ENCODE measurements at places on chromosomes 6 and 20.
A peak's percentile ranks its signal among the peaks of the same experiment; 100 is the strongest.

GRCh38 chr20:10986586-10986985 is 312.8 kb upstream of the JAG1 start:
- DNase-seq, result no peak

GRCh38 chr20:63947638-63948456 is 8.4 kb downstream of the UCKL1 start:
- DNase-seq, result no peak

- no peak for DNase-seq
Measured at GRCh38 chr6:74872754-74873476, 332.9 kb downstream of the COL12A1 start.

DNA sequence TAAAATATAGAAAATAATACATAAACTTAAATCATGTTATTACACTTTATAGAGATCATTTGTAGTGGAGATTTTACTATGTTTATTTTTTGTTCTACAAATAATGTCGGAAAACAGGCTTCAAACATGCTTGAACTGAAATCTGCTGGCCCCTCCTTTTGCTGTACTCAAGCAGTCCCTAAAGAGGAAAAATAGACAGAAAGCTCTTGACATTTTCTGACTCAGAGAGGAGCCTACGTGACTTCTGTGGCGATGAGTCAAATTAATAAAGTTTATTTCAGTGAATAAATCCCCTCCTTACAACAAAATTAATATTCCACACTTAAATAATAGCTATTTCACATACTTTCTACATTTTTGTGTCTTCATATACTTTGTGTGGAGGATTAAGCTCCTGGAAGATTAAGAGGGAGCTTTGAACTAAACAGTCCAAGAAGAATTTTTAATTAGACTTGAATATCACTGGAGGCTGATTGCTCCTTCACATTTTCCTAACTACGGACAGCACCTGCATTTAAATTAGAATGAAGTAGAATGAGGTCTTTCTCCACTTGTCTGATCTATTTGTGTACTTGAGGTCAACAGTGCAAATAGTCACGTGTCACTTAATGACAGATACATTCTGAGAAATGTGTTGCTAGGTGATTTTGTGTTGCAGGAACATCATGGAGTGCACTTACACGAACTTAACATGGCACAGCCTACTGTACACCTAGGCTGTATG is 1.7 kb upstream of the TREM1 start:
- peak; percentile 49 for DNase-seq

DNA sequence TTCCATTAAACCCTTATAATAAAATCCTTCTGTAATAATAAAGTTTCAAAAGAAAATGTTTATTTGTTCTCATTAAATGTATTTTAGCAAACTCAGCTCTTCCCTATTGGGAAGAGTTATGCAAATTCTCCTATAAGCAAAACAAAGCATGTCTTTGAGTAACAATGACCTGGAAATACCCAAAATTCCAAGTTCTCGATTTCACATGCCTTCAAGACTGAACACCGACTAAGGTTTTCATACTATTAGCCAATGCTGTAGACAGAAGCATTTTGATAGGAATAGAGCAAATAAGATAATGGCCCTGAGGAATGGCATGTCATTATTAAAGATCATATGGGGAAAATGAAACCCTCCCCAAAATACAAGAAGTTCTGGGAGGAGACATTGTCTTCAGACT is 3.8 kb downstream of the IL17A start:
- no peak for DNase-seq

- DNase-seq, result no peak
Measured at GRCh38 chr20:8447262-8448120, 315.4 kb downstream of the PLCB1 start.

GRCh38 chr20:59404749-59405148 is 104.3 kb downstream of the EDN3 start:
- DNase-seq, result no peak

DNA sequence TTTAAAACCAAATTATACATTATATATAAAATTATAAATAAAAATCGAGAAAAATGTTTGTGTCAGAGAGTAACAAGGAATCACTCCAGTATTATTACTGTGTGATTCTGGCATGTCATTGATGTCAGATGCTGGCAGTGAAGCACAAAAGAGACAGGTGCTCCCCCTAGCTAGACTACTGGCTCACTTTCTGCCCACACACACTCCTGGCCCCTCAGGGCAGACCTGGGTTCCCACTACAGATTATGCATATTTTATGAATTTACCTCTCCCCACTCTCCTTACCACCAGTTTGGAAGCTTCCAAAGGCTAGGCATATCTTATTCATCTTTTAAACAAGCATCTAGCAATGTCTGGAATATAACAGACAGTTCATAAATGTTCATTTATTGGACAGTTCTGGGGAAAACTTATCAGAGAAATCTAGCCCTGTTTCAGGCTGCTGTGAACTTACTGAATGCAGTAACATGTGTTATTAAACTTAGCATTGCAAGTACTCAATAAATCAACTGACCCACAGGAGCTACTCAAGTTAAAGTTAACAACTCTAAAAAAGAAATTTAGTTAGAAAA is 12.8 kb downstream of the SNX3 start:
- no peak for DNase-seq

DNA sequence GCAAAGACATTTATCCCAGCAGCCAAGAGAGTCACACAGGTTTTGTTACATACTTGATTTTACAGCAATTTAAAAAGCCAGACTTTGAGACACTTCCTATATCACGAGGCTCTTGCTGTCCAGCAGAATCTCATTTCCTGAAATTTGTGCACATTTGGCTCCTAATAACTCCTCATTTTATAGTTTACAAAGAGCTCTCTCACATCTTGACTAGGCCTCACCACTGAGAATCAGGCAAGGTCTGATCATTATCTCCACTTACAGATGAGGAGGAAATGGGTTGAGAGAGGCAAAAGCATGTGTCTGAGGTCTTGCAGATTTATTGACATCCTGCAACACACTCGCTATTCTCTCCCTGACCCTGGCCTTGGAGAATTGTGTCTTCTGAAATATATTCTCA is 426.8 kb downstream of the MAFB start:
- DNase-seq, result no peak

GRCh38 chr20:22771706-22772105 is 187.3 kb upstream of the FOXA2 start:
- no peak for DNase-seq
